ENCODE measurements at places on chromosomes 12 and 14.
A peak's percentile ranks its signal among the peaks of the same experiment; 100 is the strongest.

DNA sequence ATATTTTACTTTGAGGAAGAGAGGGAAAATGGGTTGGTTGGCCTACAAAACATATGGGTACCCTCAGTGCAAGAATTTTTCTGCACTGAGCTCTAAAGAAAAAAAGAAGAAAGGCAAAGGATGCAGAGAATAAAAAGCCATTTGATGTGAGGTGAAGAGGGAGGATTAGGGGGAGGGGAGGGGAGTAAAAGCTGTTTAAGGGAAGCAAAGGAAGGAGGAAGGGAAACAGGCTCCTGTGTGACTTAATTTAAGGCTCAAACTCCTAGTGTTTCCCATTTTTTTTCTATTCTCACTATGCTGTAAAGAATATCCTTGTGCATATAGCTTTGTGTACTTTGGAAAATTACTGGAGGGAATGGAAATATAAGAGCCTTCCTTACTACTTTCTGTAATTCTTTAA is 78.7 kb downstream of the NKX2-1 start:
- no peak for DNase-seq

DNA sequence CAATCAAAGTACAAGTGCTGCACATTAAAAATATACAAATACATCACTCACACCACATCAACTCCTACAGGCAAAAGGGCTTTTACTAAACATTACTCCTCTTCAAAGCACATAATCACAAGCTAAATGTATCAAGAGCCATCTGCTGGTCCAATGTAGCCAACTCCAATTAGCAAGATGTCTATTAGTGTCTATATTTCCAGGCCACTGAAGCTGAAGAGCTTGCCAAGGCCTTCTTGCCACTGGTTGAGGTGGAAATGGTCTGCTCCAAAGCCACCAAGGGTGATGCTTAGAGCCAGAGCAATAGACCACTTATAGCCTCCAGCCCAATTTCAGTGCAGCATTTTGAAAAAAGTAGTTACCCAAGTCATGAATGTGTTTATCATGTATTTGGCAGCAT is 54.4 kb downstream of the RASSF9 start:
- no peak for DNase-seq

- no peak for DNase-seq
Observed at GRCh38 chr12:120100630-120101029, 15.9 kb downstream of the RAB35 start.

DNA sequence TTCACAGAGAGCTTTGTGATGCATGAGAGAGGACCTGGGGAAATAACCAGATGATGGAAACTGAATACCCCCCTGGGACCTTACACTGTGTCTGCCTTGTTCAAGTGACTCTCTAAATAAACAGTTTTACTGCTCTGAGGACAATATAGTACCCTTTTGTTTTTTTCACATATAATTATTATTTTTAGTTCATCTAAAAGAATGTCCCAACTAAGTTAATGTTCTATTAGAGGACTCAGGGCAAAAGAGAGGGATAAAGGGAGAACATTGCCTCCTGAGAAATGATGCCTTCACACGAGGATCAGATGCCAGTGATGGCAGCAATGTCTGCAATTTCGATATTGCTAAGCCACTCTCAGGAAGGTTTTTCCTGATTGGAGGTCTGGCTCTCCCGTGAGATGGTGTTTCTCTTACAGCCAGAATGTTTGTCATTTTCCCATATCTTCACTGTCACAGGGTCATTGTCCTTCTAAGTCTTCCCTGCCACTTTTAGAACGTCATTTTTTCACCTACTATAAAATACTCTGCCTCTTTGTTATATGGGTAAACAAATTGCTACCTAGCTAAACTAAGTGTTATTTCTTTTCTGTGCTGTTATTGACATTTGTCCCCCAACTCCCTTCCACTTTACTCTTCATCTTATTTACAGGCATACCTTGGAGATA is 201.6 kb downstream of the RAD51B start:
- no peak for DNase-seq

- DNase-seq: no peak
Observed at GRCh38 chr12:111745211-111745610, 21.5 kb upstream of the ALDH2 start.

- DNase-seq: no peak
Observed at GRCh38 chr12:103930787-103931735, 851 bp downstream of the HSP90B1 start.

DNA sequence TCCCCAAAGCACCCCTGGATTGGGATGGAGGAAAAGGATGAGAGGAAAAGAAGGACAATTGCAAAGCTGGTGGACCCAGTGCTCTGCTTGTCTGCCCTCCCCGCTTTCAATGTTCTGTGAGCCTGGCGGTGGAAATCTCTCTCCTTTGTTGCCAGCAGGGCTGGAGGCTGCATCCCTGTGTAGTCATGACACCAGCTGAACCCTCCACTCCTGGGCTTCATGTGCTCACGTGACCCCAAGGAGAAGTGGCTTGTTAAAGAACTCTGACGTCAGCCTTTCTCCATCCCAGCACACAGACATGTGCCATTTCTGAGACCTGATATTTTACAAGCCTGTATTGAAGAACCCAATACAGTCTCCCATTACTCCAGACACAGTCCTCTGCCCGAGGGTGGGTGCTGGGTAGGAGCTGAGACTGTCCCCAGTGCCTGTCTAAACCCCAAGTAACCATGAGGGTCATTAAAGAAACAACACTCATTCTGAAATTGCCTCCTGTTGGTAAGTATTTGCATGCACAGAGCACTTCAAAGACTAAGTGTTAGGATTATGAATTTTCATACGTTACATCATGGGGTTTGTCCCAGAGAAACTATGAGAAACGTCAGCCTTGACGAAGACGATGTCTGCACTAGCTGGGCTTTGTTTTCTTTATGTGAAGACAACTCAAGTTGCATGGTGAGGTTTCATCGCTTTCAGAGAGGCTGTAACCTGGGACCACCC is 21.7 kb downstream of the GALNT16 start:
- DNase-seq: no peak

- no peak for DNase-seq
Observed at GRCh38 chr12:57726151-57726883, 12.2 kb downstream of the AGAP2 start.

DNA sequence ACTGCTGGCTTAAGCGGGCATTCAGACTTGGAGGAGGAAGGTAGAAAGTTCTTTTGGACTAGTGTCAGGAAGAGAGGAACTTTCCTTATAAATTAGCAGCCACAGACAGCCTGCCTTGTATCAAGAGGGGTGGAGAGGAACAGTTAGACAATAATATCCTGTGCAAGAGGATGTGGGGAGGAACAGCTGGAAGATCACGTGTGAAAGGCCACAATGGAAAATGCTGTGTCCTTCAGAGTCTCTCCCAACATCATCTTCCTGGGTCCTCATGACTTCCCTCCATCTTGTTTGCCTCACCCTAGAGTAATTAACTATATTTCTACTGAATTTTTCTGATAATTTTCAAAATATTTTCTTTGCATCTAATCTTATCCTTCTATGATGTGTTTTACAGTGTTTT is 117.4 kb downstream of the MGAT4C start:
- DNase-seq: no peak

DNA sequence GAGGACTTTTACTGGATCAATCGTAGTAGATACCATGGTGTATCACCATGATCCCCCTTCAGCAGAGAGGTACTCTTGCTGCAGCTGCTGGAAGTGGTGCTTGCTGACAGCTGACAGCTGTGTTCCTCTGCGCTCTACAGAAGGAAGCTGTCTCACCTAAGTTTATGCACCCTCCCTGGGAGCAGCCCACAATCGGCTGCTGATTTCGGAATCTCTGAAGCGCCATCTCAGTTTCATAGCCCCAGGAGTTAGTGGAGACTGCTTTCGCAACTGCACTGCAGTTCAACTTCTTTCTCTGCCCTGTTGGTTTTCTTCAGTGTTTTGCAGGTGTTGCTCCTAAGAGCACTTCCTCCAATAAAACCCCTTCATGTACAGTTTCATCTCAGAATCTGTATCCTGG is 237.9 kb downstream of the PAWR start:
- DNase-seq: no peak

GRCh38 chr14:72618424-72618823 is 275.5 kb downstream of the DPF3 start:
- no peak for DNase-seq

GRCh38 chr14:79638672-79639266 is 572.5 kb downstream of the DIO2 start:
- DNase-seq: no peak

- DNase-seq: no peak
Observed at GRCh38 chr12:45912774-45913173, 77.6 kb downstream of the SCAF11 start.

DNA sequence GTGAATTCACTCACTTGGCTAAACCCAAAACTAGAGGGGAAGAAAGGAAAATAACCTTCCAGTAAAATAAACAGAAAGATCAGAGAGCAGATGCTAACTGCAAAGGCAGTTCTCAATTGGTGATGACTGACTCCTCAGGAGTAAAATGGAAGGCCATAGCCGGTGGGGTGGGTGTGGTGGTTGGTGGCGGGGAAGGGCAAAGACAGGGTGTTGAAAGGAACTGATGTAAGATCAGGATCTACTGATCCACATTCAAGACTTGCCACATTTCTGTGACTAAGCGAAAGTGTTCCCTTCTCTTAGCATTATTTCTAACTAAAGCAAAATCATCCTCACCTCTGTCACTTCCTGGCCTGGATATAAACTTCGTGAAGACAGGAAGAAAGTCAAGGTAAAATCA is 26.3 kb upstream of the TC2N start:
- no peak for DNase-seq

- no peak for DNase-seq
Observed at GRCh38 chr12:99627459-99627858, 20.1 kb upstream of the GARIN6 start.

GRCh38 chr12:96172981-96173380 is 21.2 kb upstream of the ELK3 start:
- no peak for DNase-seq

- no peak for DNase-seq
Observed at GRCh38 chr14:70999117-70999516, 91.9 kb downstream of the PCNX1 start.

DNA sequence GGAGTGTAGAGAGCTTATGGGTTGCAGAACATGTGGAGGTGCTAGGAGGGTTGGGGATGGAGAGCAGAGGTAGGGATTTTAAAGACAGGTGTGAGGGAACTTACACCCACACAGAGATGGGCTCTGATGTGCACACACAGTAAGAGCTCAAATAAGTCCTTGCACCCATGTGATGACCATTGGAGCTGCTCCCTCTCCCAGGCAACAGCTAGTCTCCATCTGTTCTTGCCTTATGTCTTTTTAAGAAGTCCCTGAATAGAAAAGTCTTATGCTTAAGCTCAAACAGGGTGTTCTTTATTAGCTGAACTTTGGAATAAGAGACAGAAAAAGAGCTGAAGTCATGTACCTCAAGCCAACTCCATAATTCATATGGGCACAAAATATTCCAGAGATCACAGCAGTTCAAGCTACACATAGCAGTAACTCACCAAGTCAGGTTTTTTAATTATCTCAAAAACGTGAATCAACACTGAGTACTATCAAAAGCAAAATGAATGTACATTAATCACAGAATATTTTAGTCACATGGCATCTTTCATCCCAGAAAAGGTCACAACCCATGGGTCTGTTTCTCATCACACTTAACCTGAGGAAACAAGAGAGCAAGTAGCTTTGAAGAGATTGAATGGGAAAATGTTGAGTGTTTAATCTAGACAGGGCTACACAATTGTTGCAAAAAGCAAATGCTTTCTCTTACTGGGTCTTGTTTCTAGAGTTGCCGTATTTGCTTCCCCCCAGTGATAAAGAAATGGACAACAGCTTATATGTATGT is 1513.6 kb upstream of the SEL1L start:
- DNase-seq: no peak

- no peak for DNase-seq
Observed at GRCh38 chr14:103188810-103189480, 65.7 kb downstream of the TNFAIP2 start.

GRCh38 chr12:49794021-49794420 is 34.2 kb downstream of the NCKAP5L start:
- no peak for DNase-seq

DNA sequence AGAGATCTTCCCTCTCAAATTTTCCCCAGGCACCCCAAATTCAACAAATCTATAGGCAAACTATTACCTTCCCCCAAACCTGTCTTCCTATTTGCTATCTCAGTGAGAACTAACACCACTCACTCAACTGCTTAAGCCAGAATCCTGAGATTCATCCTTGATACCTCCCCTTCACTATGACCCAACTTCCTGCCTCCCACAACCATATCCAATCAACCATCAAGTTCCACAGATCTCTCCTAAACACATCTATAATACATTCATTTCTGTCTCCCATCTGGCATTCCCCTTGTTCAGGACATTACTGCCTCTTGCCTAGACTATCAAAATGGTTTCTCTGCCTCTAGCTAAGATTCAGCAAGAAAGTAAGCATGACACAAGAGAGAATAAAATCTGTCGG is 21.3 kb downstream of the YAF2 start:
- DNase-seq: no peak

- no peak for DNase-seq
Observed at GRCh38 chr12:41439801-41440200, 251.7 kb downstream of the PDZRN4 start.

DNA sequence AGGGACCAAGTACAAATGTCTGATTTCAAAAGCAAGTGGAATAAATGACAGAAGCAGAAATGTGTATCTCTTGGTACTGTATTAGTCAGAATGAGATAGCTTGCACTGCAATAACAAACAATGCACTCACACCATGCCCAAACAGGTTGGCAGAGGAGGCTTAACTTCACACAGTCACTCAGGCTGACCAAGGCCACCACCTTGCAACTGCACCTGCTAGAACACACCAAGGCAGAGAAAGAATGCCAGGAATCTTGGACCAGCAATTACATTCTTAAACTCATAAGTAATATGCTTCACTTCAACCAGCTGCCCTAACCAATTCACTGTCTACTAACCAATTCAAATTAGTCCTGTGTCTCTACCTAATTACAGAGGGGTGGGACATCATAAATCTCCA is 378.3 kb downstream of the BCL11B start:
- DNase-seq: no peak

DNA sequence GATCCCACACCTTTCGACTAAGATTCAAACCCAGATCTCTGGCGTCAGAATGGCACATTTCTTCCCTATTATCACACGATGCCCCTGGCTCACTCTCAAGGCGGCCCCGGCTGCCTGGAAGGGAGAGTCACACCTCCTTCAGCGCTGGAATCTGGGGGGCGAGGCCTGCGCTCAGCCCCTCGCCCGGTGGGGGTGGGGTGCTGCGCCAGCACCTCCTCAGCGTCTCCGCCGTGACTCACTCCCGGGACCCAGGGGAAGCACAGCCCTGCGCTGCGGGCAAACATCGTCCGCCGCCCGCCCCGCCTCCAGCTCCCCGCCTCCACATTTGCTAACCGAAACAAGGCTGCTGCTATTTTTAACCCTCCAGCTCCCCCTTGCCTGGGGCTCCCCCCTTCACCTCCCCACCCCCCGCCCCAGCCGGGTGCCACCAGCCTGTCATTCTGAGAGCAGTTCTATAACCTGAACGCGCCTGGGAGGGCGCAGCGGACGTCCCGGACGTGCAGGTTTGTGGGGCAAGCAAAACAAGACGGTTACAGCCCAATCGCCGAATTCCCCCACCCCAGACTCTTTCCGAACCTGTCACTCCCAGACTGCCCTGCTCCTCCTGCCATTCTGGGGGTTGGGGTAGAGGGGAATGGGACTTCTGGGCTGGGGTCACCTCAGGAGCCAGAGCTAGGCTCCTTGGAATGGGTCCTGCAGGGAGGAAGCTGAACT is 6.7 kb downstream of the HDAC7 start:
- DNase-seq: peak; percentile 94
